ENCODE measurements at places on chromosomes 16 and 17.

DNA sequence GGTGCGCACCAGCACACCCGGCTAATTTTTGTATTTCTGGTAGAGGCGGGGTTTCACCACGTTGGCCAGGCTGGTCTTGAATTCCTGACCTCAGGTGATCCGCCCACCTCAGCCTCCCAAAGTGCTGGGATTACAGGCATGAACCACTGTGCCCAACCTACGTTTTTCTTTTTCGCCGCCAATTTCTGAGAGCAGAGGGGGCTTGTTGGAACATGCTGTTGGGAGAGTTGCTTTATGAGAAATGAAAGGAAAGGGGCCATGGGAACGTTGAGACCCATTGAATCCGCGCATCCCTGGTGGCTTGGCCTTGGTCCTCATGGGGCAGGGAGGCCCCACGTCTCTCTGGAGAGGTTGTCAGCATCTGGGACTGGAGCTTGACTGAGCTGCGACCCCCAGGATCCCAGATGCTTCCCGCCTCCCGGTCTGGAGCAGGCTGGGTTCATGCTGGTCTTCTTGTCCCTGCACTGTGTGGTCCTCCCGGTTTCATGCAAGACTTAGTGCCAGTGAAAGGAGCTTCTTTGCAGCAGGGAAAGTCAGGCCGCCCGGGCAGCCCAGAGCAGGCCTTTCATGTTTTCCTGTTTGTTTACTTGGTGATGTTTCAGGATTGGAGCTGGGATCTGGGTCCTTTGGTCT, 22.8 kb downstream of the CRISPLD2 start:
- no peak for DNase-seq

DNA sequence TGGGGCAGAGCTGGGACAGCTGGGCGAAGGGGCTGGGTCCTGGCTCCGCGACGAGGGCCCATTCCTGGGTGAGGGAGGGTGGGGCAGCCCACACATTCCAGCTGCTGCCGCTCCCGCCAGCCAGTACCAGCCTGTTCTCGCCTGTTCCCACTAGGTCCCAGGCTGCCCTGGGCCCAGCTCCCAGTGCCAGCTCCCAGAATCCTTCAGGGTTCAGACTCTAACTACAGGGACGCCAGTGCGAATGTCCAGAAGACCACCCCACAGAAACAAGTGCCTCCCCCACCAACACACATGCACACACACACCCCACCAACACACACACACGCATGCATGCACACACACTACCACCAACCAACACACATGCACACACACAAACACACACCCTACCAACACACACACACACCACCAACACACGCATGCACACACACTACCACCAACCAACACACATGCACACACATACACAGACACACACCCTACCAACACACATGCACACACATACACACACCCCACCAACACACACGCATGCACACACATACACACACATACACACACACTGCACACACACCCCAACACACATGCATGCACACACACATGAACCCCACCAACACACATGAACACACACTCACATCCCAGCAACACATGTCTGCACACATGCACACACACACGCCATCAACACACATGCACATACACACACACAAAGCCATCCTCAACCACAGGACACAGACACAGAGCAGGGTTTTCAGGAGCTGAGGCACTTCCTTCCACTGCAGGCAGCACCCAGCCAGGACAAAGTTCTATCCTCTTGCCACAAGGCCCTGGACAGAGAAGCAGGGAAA, 27.5 kb upstream of the KRT17 start:
- no peak for DNase-seq

- no peak for DNase-seq
Observed at GRCh38 chr17:14942526-14943190, 322.5 kb downstream of the PMP22 start.

DNA sequence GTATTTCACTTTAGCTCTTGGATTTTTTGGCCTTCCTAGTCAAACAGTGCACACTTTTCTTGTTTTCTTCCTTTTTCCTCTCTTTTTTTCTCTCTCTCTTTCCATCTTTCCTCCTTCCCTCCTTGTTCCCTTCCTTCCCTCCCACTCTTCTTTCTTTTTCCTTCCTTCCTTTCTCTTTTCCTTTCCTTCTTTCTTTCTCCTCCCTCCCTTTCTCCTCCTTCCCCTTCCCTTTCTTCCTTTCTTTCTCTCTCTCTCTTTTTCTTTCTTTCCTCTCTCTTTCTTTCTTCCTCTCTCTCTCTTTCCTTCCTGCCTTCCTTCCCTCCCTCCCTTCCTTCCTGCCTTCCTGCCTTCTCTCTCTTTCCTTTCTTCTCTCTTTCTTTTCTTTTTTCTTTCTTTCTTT, 181.6 kb upstream of the ELAC2 start:
- no peak for DNase-seq

DNA sequence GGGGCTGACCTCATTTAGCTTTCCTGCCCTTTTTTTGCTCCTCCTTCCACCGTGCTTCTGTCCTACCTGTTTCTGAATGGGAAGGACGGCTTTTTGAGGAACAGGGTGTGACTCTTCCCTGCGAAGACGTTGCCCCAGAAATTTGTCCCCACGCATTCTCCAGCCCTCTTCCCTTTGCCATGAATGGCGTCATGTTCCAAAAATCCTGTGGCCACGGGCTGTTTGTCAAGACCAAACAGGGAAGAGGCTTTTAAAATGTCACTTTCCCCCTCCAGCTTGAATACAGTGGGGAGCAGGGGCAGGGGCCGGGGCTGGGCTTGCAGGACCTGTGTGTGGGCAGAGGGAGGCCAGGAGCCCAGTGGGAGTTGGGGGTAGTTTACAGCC, 13.9 kb downstream of the MPRIP start:
- DNase-seq, result no peak

All from putamen (tissue), 1 donor.